ENCODE measurements at places on chromosomes 4 and X.

- DNase-seq = no peak
Observed at GRCh38 chr4:118398226-118399090, 45.7 kb upstream of the PRSS12 start.

GRCh38 chrX:13794417-13794816, 22.5 kb downstream of the GPM6B start:
- DNase-seq = no peak

DNA sequence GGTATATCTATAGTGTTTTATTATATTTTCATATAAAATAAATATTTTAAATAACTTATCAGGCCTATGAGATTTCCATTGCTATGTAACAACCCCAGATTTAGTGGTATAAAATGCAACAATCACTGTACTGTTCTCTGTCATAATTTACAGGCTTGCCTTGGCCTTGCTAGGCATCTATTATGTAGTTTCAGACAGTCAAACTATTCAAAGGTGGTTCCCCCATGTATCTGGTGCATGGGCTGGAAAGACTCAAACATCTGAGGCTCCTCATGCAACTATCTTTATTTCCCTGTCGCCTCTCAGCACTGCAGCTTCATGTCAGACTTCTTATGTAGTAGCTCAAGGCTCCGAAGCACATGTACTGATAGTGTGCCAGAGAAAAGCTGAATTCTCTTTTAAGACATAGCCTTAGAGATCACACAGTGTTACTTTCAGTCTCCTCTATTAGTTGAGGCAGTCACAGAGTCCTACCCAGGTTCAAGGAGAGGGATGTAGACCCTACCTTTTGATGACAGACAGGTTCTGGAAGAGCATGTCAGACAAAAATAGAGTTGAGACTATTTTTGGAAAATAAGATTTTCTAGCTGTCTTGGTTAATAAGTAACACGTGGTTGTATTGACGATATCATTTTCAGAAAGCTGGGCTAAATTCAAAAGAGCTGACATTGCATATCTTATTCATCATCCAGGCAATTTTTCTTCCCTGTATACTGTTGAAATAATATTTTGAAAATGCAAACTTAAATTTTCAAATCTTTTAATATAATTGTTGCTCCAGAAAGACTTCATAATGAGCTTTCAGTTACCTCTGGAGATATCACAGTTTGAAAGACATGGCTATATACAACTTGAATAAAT, 19.4 kb downstream of the MTTP start:
- no peak for DNase-seq

- DNase-seq = no peak
Observed at GRCh38 chr4:181911420-181911819, 331.8 kb upstream of the TENM3 start.

DNA sequence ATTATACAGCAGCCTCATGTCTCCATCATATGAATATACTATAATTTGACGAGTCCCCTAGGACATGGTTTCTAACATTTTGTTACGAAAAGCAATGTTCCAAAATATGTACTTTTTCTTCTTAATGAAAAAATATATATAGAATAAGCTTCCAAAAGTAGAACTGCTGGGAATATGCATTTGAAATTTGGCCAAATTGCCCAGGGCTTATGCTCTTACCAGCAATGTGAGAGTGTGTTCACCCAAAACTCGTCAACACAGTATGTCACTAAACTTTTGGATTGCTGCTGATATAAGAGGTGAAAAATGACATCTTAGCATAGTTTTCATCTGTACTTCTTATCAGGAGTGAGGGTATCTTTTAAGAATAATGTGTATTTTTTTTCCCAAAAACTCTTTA, 64.6 kb upstream of the STIM2 start:
- no peak for DNase-seq

- no peak for DNase-seq
Observed at GRCh38 chr4:76736414-76736813, 161.5 kb downstream of the SOWAHB start.

GRCh38 chr4:89561048-89561447, 253.4 kb upstream of the GPRIN3 start:
- DNase-seq = no peak

DNA sequence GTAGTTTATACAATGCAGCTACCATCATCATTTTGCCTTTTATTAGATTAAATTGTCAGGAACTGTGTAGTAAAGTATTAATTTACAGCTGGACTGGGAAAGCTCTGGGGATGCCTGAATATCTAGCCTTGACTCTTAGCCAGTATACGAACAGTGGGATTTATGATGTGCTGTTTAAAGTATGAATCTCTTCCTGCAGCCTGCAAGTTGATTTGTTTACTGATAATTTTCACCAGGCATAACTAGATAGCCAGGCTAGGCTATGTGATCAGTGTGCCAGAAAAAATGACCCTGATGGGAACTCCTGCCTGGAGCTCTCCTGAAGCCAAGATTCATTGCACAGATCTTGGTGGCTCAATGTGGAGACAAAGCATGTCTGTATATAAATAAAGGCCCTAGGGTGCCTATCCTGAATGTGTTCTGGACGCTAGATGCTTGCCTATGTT, 119.2 kb downstream of the SCLT1 start:
- no peak for DNase-seq

- peak; percentile 36 for DNase-seq
Observed at GRCh38 chr4:5399790-5400421, 308.5 kb downstream of the EVC2 start.

- DNase-seq = no peak
Observed at GRCh38 chr4:165006456-165006855, 25.3 kb upstream of the TRIM60 start.

GRCh38 chrX:27966955-27967354, 14.3 kb downstream of the DCAF8L1 start:
- DNase-seq = no peak

GRCh38 chrX:39310891-39311290, 509.6 kb downstream of the MID1IP1 start:
- DNase-seq = no peak

DNA sequence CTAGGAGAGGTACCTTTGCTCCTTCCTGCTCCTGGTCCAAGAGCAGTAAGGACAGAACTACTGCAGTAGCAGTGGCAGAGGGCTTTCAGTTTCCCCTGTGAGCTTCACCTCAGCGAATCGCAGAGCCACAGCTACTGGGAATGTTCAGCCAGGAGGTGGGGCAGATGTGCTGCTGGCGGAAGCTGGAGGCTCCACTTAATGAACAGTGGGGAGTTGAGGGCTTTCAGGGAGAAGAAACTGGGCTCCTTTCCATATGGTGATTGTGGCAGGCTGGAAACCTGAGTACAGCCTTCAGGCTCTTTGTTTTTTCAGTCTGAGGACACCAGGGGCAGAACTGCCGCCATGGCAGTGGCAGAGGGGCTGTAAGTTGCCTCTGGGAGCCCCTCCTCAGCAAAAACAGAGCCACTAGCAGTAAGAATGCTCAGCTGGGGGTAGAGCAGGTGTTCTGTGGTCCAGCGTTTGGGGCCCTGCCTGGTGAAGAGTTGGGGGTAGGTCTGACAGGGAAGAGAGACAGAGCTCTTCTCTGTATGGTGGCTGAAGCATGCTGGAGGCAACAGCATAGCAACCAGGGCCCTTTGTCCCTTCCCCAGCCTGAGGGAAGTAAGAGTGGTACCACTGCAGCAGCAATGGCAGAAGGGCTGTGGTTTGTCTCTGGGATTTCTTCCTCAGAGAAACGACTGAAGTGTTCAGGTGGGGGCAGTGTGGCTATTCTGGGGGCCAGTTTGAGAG, 106.0 kb upstream of the GRXCR1 start:
- DNase-seq = peak; percentile 70

DNA sequence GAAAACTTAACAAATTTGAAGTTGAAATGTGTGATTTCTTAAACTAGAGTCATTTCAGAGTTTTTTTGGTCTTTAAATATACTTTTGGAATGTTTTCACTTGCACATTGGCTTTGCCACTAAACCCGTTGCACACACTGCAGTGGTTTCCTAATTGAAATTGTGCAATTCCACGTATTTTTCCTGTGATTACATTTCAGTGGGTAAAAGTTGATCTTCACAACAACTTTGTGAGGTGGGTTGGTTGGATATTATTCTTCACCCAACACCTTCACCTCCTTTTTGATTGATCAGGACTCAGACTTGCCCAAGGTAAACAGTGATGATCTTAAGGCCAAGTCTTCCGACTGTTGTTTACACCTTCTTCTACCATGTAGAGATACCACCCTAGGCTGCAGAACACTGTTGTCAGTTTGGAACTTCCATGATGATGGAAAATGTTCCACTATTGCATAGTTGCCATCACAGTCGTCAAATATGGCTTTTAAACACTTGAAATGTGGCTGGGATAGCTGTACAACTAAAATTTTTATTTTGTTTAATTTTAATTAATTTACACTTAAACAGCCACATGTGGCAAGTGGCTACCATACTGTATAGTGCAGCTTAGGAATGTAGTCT, 13.7 kb downstream of the SEPTIN11 start:
- DNase-seq = no peak

- DNase-seq = no peak
Observed at GRCh38 chrX:151042842-151043241, 59.7 kb downstream of the HMGB3 start.

DNA sequence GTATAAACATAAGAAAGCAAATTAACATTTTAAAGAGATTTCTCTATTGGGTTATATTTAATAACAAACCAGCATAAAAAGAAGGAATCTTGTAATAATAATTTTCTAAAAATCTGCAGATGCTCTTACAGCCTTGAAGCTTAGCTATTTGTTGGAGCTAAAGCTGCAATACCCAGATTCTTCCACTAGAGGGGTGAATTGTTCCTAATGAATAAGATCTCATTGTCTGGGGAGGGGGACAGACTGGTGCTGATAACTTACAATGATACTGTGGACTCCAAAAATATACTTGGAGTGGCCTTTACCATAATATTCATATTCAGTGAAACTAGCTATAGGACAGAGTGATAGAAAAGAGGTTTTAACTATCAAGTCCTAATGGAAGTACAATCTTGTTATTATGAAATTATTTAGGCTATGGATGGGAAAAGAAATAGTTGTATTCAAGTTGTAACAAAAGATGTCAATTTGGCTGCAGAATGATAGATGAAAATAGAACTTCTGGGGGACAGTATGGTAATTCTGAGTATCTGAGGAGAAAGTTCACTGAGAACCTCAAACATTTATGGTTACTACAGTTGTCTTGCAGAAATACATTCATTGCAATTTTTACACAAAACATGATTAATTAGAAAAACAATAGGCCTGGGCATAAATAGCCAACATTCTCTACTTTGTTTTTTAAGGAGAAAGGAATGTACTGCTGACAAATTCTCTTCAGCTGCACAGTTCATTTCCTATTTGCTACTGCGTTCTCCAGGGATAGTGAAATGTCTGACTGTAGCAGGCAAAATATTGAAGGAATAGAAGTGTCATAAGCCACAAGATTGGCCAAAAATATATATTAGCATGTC, 443.3 kb downstream of the GBA3 start:
- DNase-seq = peak; percentile 75

DNA sequence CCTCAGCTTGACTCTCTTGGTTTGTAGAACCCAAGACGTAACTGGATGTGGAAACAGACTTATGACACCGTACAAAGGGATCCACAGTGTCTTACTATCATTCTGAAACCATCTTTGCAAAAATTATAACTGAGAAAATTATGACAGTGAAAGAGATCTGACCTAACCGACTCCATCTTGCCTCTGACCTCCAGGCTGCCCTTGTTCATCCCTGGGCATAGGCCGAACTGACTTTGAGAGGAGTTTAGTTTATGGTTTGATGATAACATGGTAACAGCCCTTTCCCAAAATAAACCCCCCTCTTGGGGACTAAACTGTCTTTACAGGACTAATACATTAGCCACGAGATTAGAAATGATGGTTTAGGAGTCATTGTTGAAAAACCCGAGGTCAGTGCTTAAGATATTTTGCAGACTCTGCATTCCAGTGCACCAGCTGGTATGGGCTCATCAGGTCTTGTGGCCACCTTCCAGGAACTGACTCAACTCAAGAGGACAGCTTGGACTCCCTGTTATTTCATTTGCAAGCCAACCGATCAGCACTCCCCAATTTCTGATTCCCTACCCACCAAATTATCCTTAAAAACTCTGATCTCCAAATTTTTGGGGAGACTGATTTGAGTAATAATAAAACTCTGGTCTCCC, 49.6 kb downstream of the CASP3 start:
- no peak for DNase-seq

- DNase-seq = peak; percentile 5
Observed at GRCh38 chrX:105876658-105877057, 54.3 kb downstream of the NRK start.

- DNase-seq = no peak
Observed at GRCh38 chr4:184510401-184510800, 36.1 kb upstream of the IRF2 start.

DNA sequence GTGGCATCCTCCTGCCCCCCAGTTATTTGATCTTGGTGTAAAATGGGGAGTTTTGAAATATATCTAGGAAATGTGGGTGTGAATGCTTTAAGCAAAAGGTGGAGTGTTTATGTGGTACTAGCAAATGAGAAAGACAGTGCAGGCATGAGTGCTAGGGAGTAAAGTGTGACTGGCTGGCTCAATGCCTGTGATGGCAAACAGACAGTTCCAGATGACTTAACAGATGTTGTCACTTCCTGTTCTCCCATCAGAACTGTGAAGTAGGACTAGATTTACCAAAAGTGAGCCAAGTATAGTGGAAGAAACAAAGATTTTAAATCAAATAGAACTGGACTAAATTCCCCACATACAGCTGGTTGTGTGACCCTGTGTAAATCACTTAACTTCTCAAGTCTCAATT, 8.4 kb upstream of the AMOT start:
- no peak for DNase-seq

DNA sequence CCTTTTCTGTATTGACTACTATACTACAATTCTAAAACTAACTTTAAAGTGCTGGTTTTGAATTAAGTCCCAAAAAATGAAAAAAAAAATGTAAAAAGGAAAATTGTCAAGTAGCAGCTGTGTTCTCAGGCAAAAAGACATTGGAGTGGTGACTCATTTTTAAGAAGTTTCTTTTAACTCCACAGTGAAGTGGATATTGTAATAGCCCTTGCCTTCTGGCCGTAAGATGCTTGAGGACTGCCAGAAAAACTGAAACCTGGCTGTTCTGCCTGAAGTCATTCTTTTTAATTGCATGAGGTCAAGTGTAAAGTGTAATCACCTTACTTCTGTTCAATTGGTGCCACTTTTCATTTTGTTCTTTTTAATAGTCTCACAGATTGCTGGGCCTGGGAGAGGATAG, 28.9 kb downstream of the SPANXD start:
- no peak for DNase-seq

GRCh38 chr4:52425751-52426326, 233.3 kb downstream of the USP46 start:
- no peak for DNase-seq

DNA sequence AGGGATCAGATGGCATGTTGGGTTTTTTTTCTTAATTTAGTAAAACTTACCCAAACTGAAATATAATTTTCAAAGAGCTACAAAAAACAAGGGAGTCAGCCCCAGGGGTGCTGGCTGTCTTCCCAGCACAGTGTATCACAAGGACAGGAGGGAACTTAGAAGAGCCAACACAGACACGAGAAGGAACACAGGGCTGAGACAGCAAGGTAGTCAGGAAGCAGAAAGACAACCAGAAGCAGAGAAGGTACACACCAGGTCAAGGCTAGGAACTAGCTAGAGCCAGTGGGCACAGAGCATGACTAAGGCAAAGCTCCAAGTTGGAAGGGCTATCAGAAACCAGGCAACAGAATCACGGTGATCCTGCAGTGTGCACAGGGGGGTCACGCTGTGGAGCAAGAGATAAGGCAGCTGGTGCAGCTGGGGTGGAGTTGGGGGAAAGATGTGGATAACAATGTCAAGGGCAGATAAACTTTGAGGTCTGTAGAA, 168.7 kb downstream of the NR3C2 start:
- DNase-seq = no peak

All from NT2/D1 (cell line).